ENCODE measurements at places on chromosomes 3 and 15.

DNA sequence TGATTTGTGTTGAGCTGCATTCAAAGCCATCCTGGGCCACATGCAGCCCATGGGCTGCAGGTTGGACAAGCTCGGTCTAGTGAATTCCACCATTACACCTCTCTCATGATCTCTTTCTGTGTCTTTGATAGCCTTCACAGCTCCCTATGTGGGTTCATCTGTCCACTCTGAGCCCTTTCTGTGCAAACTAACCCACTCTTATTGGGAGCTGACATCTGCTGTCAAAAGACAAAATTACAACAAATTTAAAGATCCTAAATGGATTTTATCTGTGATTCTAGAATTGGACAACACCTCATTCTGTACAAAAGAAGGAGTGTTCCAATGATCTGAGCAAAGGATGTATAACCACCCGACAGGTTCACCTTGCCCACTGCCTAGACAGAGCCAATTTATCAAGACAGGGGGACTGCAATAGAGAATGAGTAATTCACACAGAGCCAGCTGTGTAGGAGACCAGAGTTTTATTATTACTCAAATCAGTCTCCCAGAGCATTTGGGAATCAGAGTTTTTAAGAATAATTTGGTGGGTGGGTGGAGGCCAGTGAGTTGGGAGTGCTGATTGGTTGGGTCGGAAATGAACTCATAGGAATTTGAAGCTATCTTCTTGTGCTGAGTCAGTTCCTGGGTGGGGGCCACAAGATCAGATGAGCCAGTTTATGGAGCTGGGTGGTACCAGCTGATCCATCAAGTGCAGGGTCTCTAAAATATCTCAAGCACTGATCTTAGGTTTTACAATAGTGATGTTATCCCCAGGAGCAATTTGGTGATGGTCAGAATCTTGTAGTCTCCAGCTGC lies 2.6 kb upstream of the XYLB start:
- no peak for DNase-seq

DNA sequence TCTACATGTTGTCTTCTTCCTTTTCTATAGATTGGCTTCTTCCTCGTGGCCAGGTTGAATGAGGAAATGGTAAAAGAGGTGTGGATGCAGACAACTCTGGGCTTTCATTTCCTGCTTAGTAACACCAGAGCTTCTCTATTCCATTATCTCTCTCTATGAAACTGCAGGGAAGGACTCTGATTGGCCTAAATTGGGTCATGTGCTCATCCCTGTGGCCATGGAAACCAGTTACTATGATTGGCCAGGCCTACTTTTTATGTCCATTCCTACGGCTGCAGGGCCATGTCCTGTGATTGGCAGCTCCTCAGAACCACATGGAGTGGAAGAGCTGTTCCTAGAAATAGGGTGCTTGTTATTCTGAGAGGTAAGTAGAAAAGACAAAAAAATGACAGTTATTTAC lies 486.9 kb upstream of the ADAMTS9 start:
- no peak for DNase-seq

GRCh38 chr3:187570776-187571175 lies 99.4 kb downstream of the SST start:
- no peak for DNase-seq

DNA sequence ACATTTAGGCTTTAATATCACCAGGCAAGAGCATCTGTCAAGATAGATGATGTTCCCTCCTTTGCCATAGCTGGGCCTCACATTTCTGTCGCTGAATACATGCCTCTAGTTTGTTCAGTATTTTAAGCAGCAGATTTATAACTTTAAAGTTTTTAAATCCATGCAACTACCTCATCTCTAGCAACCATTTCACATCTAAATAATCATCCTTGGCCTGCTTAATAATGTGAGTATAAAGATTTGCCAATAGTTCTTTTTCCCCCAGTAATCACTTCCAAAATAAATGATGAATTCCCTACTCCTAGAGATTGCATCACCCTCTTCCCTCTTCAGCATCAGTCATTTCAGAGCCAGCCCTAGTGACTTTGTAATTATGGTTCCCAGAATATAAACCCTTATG lies 36.2 kb upstream of the FILIP1L start:
- DNase-seq: no peak

GRCh38 chr3:98325055-98325454 lies 28.6 kb upstream of the OR5K4 start:
- no peak for DNase-seq

DNA sequence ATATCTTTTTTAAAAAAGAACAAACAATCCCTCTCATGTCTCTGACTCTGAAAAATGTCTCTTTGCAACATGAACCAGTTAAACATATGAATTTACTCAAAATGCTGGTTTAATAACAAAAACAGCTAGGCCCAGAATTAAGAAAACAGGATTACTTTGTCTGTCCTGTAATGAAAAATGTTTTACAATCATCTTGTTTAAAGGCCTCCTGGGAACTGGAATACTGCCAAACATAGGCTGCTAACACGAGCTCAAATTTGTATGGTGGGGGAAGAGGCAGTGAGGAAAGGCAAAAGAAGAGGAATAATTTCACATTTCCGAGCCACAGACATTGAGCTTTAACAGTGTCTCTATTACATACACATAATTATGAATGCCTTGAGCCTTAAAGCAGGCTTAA lies 61.7 kb upstream of the PPIB start:
- no peak for DNase-seq

DNA sequence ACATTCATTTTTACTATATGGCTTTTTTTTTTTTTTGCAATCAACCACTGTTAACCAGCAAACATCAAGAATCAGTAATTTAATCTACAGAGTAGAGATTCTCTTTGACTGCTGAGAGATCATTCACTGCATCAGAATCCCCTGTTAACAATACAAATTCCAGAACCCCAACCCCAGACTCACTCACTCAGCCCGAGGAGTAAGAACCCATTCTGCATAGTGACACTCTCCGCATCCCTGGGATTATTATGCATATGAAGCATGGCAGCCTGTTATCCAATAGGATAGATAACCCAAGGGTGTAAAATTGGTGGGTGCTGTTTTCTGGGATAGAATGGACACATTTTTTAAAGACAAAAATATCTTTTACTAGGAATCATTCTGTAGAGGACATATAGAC lies 76.3 kb upstream of the CCDC39 start:
- no peak for DNase-seq

DNA sequence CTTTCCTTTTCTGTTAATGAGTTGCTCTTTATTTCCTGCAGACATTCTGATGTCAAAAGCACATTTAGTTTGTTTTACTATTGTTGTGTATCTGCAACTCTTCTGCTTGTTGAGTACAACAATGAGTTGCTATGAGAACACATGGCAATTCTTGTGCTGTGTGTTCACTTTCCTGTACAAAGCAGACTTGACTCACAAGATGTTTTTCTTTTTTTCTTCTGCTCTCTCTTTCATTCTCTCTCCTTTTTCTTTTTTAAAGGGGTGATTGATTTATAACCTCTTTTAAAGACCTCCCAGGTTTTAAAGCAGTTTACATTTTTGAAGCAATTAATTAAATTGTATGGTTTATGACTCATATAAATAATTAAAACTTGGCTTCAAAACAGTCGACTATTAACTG lies 31.6 kb upstream of the ABHD10 start:
- DNase-seq: no peak

DNA sequence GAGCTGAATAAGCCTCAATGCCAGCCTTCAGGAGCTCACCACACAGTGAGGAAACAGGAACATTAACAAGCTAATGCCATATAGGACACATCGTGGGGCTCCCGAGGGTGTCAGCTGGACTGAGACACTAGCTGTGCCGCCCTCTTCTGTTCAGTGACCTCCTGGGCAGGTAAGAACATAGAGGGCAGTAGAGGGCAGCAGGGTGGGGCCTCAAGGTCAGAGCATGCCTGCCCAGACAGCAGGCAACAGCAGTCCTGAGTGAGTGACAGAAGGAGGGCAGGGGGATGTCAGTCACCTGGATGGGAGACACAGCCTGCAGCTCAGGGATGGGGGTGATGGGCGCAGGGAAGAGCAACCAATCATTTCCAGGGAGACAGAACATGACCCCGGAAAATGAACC lies 15.5 kb downstream of the NTRK3 start:
- no peak for DNase-seq

GRCh38 chr3:57382933-57383332 lies 90.4 kb upstream of the ASB14 start:
- no peak for DNase-seq

Data from stimulated activated CD8-positive, alpha-beta memory T cell treated with anti-CD3 and anti-CD28 coated beads, Interleukin-4, amount 100 ng/mL, for 4 hours (primary cell).